ENCODE measurements at places on chromosomes 2 and 18. TPM values are rescaled to one million over a fixed set of nuclear protein-coding genes. Genes with fewer than 3 reads are reported as not detected.

FIGN gene
- polyA plus RNA-seq, result 10.2 TPM

MALT1 gene
- polyA plus RNA-seq, result 23.1 TPM

PLEK gene
- 6.4 TPM for polyA plus RNA-seq

TMEM214 gene
- 72.1 TPM for polyA plus RNA-seq

OSBPL1A gene
- 44.6 TPM for polyA plus RNA-seq

GALR1 gene
- polyA plus RNA-seq, result 0.11 TPM

- no peak for DNase-seq
Measured at GRCh38 chr2:233849607-233850271, 4.6 kb downstream of the HJURP start.

GRCh38 chr2:85754313-85755095, 713 bp downstream of the ATOH8 start:
- DNase-seq, result no peak

- no peak for DNase-seq
Measured at GRCh38 chr2:233367586-233367985, 13.3 kb downstream of the DGKD start.

DNA sequence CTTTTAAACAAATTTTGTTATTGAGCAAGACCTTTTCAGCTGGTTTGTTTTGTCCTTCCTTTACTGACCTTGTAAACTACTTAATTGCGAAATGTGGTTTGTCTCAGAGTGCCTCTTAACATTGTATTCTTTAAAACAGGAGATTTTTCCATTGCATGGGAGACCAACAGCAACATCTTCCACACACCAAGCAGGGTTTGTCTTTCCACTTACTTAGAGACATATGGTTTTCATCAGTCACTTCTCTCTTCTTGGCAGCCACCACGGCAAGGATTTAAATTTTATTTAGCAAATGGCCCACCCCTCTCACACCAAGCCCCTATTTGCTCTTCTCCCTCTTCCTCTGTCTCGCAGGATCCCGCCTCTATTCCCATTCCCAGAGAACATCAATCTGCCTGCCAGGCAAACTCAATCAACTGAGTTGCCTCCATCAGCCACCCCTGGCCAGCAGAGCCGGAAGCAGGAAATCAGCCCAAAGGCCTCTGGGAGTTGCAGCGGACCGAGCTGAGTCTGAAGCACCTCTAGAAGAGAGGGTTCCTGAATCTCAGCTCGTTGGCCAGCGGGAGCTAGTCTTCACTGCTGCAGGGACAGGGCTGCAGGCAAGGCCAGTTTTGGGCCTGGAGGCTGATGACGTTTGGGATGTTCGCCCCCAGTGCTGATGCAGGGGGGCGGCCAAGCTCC, 11.3 kb upstream of the CIB4 start:
- peak; percentile 50 for DNase-seq

GRCh38 chr2:184357033-184357432, 241.3 kb upstream of the ZNF804A start:
- no peak for DNase-seq

ADCYAP1 gene
- 0.34 TPM for polyA plus RNA-seq

DNA sequence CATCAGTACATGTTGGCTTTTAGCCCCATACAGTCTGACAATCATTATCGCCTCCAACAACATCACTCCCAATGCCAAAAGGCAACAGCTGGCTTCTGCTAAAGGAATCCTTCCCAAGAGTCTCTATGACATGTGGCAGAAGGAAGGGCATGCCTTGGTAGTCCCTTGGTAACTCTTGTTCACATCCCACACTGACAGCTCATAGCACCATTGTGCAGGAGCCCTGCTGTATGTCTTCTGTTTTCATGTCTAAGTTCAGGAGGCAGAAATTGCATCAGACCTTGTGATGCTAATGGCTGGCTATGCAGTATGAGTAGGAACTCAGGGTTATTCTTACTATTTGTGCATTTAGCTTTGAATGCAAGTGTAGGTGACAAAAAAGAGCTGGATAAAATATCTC, 392.1 kb downstream of the PTH2R start:
- DNase-seq, result no peak

CROCC2 gene
- 0.06 TPM for polyA plus RNA-seq

GRCh38 chr18:6200204-6200774, 214.4 kb downstream of the L3MBTL4 start:
- no peak for DNase-seq

- no peak for DNase-seq
Measured at GRCh38 chr2:188485496-188485895, 193.8 kb downstream of the GULP1 start.

- DNase-seq, result no peak
Measured at GRCh38 chr2:109724533-109725460, 69.3 kb upstream of the RGPD5 start.

IL36A gene
- polyA plus RNA-seq, result not detected

GRCh38 chr2:192498747-192499146, 304.0 kb upstream of the TMEFF2 start:
- no peak for DNase-seq

SLC16A14 gene
- polyA plus RNA-seq, result 7.5 TPM

ASIC4 gene
- polyA plus RNA-seq, result 0.06 TPM

GRCh38 chr2:217654168-217654567, 348.6 kb downstream of the TNS1 start:
- no peak for DNase-seq

DNA sequence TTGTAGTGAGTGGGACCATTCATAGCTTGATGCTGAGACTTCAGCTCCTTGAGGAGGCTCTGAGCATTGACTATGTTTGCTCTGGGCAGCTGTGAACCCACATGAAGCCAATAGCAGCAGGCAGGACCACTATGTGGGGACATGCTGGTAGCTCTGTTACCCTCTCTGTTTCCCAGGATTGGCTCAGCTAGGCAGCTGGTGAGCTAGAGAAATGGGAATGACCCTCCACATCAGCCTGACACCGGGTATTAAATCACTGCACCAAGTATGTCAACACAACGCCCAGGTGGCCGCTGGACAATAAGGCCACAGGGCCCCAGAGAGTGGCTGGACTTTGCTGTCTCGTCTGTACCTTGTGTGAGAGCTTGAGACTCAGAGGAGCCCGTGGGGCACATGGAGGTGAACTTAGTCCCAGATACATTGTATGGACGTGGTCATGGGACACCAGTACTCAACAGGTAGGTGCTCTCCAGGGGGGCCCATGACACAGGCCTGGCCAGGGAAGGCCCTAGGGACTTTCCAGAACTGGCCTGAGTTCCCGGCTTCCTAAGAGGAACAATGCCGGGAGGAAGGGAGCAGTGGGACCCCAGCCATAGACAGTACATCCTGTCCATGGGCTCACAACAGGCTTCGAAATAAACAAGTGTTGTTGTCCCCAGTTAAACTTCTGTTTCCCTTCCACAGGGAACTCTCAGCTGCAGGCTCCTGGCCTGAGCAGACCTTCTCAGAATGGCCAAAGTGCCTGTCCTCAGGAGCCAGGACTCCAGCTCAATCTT, 35.2 kb downstream of the HS1BP3 start:
- DNase-seq, result no peak

- DNase-seq, result no peak
Measured at GRCh38 chr2:3423492-3424170, 44.1 kb downstream of the TRAPPC12 start.

NEUROD1 gene
- polyA plus RNA-seq, result not detected

KCNG2 gene
- 0.14 TPM for polyA plus RNA-seq

- no peak for DNase-seq
Measured at GRCh38 chr18:46560671-46561045, 96.4 kb downstream of the LOXHD1 start.

- DNase-seq, result no peak
Measured at GRCh38 chr2:32742376-32742775, 114.5 kb downstream of the TTC27 start.

RUFY4 gene
- polyA plus RNA-seq, result 0.37 TPM

Data from left renal pelvis (tissue), 4 donors.